ENCODE measurements at places on chromosomes 2 and 18.

GRCh38 chr18:74784752-74785151 is 187.1 kb downstream of the ZNF407 start:
- no peak for DNase-seq

DNA sequence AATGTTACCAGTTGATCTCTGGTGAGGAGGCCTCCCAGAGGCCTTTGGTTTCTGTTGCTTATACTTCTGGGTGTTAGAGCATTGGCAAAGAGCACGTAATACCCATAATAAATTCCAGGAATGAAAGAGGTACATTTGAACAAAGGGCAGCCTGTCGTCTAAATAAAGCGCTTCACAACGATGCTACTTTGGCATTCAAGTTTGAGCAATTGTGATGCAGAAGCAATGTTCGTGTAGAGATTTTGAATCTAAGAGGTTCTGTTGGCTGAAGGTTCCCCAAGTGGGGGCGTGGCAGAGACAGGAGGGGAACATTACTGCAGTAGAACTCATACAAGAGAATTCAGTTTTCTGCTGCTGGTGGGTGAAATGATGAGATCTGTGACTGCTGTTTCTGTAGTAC is 27.8 kb downstream of the ZNF532 start:
- DNase-seq: no peak

DNA sequence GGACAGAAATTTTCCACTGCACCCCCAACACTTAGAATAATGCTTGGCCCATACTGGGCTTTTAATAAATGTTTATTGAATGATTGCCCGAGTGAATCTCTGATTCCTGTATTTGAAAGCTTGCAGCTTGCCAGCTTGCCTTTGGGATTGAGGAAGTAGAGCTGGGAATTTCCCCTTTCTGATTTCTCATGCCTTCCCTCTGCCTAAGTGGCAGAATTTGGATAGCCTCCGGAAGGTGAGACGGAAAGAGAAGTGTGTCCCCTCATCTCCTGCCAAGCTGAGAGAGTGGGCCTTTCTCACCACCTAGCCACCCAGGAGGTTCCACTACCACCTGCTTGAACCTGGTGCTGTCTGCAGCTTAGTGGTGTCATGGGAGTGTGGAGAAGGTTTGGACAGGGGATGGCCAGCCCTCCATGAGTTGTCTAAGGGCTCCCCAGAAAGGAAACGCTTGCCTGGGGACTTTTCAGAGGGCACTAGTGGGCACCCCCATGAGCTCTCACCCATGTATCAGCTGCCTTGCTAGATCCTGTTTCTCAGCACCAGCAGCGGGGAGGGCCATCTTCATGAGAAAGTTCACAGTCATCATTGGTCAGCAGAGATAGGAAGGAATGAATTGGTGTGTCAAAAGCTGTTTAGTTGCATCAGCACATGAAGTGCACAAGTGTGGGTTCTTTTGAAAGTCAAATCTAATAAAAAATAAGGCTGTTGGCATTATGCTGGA is 8.6 kb upstream of the NCOA1 start:
- DNase-seq: no peak

GRCh38 chr2:230319211-230319862 is 7.7 kb upstream of the SP140L start:
- DNase-seq: no peak

- peak; percentile 61 for DNase-seq
Measured at GRCh38 chr18:51193621-51194287, 3.7 kb downstream of the MEX3C start.

GRCh38 chr2:3149441-3150217 is 228.0 kb downstream of the EIPR1 start:
- no peak for DNase-seq

GRCh38 chr2:150640039-150640438 is 152.6 kb upstream of the RND3 start:
- DNase-seq: no peak

GRCh38 chr2:37667704-37668103 is 3.7 kb downstream of the CDC42EP3 start:
- no peak for DNase-seq

GRCh38 chr2:212745359-212745758 is 206.8 kb upstream of the ERBB4 start:
- no peak for DNase-seq

- DNase-seq: no peak
Measured at GRCh38 chr2:18800240-18800971, 211.0 kb upstream of the NT5C1B start.

- no peak for DNase-seq
Measured at GRCh38 chr2:2872713-2873449, 504.7 kb downstream of the EIPR1 start.

DNA sequence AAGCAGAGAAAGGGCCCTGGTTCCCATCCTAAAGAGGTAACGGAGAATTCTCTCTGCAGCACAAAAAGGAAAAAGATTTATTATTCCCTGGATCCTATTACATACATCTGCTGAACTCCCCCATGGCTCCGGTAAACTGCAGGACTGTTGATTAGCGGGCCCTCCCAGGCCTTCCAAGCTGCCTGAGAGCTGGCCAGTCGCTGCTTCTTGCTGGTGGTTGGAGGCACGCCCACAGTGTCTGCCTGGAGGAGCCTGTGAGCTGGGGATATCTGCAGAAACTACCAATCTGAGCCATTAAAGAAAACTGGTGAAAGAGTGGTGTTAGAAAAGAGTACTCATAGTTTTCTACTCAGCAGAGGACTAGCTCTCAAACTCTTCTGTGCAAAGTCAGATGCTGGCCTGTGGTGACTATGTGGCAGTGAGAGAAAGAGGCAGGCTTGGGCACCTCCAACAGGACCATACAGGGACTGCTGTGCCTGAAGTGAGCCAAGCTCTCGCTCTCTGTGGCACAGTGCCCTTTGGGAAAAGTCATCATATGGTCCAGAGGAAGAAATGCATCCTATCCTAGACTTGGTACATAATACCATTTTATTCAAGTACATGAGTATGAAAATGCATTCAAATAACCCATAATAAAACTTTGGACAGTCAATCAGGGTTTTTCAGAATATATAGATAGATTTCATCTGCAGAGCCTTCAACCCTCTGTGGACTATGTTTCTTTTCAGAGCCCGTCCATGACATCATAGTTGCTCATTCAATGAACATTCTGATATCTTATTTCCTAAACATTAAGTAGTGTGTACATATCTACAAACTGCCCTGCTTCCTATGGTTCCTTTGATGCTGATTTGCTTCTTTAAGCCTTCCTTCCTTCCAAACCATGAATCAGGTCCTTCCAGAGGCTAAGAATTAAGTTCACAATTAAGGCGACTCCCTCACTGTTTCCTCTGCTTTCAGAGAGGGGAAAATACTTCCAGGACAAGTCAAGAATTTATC is 242.0 kb upstream of the LYPD1 start:
- DNase-seq: no peak

DNA sequence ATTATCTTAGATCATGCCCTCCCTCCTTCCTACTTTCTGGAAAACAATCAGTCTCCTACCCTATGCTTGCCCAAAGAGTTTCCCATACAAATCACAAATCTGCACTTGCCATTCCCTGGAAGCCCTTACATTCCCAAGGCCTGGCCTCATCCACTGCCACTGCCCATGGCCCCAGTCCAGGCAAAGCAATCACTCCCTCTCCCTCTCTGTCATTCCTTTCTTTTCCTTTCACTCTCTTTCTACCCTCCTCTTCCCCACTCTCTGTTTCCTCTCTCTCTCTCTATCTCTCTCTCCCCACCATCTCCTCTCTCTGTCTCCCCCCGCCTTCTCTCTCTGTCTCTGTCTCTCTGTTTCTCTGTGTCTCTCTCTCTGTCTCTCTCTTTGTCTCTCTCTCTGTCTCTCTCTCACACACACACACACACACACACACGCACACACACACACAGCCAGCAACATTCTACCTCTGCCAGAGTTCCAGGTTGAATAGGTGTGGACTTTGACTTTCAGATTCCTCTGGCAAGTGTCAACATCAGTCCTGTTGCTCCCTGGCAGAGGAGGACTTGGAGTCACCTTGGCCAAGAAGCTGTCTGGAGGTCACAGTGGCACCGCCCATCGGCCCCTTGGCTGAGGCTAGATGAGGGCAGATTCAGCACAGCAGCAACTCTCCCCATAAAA is 43.7 kb upstream of the NAT8 start:
- no peak for DNase-seq

GRCh38 chr2:233245406-233245805 is 6.1 kb upstream of the ATG16L1 start:
- DNase-seq: no peak

- no peak for DNase-seq
Measured at GRCh38 chr2:41326851-41327250, 721.0 kb upstream of the PKDCC start.

GRCh38 chr2:12430407-12431133 is 286.2 kb upstream of the TRIB2 start:
- no peak for DNase-seq

DNA sequence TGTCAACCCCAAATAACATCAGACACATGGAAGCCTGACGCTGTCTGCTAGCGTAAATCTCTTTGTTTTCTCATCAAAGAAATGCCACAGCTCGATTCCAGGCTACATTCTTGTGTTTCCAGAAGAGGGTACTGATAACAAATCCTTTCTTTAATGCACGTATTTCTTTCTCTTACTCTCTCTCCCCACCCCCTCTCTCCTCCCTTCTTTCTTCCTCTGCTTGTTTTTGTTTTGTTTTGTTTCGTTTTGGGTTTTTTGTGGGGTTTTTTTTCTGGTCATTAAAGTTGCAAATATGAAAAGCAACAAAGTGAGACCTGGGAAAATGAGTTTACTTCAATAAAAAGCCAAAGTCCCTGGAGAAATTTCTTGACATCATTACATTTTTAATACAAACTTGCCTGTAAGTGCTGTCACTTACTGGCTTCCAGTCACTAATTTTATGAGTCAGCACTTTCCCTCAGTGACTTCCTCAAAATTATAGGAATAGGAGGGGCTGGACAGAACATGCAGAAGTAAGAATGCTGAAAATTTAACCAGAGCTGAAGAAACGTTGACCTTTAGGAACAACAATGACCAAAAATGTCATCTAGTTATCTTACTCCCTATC is 106.7 kb upstream of the NABP1 start:
- DNase-seq: peak; percentile 49

DNA sequence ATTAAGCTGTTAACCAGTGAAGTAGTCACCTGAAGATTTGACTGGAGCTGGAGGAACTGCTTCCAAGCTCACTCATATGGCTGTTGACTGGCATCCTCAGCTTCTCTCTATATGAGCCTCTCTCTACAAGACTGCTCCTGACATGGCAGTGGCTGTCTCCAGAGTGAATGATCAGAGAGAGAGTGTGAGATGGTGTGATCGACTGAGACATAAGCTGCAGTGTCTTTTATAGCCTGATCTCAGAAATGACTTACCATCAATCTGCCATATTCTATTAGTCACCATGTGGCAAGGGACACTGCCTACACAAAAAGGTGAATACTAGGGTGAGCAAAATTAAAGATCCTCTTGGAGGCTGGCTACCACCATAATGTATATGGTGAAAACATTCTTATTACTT is 7.8 kb upstream of the RBMS1 start:
- DNase-seq: no peak

All from AG09319 (cell line).